Fibroblast of skin of back (primary cell): ENCODE measurements at places on chromosomes 4 and X.

GRCh38 chrX:110504947-110505346, 146.3 kb downstream of the RTL9 start:
- no peak for DNase-seq

DNA sequence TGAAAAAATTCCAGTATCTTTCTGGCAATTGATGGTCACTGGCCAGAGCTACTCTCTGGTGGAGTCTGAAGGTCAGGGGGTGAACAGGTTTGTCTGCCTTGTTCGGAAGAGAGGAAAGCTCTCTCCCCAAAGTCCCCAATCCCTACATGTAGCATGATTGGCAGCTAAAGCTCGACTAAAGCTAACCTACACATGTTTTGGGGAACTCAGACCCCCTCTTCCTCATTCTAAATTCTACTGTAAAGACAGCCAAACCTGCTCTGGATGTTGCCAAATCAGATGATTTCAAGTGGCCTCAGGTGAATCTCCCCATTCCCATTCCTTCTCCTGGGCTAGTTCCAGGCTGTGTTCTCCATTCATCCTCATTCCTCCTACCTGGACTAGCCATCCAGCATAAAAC, 84.1 kb downstream of the MSN start:
- DNase-seq: no peak

DNA sequence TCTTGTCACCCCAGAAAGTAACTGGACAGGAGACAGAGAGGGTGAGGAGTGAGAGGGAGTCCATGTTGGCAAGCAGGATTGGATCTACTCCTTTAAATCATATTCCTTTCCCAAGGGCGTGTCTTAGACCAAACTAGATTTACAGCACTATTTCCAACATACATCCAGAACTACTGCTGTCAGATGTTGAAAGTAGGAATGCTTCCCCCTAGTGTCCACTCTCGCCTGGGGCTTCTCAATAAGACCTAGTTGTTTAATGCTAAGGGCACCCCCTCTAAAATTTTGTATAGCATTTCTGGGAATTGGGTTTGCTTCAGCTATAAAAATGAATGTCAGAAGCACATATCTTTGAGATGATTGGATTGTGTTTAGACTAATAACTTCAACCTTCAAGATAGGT, 13.3 kb downstream of the OFD1 start:
- DNase-seq: peak; percentile 60

- DNase-seq: no peak
Observed at GRCh38 chrX:93428497-93428896, 244.9 kb downstream of the NAP1L3 start.

GRCh38 chr4:52915730-52916300, 53.7 kb downstream of the RASL11B start:
- DNase-seq: no peak

GRCh38 chr4:118994030-118994429, 105.4 kb downstream of the SYNPO2 start:
- no peak for DNase-seq

DNA sequence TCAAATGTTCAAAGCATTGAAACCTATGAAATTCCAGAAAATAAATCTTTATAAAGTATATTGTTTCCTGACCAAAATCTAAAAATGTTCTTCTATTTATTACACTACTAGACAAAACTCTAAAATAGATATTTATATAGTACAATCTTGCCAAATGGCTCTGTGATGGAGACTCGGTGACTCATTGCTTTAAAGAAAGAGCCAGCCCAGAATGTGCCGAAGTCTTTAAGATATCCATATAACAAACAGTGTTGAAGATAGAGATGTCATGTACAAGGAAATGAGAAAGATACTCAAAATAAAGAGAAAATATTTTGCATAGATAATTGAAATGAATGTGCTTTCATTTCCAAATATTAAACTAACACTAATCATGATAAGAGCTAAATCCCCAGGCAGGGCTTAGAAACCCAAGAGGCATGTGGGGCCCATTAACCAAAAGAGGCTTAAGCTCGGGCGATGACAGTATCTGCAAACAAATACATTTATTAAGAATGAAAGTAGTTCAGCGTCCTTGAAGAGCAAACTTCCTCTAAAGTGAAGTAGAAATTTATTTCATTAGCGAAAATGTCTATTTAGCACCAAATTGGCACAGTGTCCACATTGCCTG, 102.1 kb upstream of the FAM9B start:
- DNase-seq: peak; percentile 52

- no peak for DNase-seq
Observed at GRCh38 chrX:65688403-65688871, 21.0 kb downstream of the MSN start.

DNA sequence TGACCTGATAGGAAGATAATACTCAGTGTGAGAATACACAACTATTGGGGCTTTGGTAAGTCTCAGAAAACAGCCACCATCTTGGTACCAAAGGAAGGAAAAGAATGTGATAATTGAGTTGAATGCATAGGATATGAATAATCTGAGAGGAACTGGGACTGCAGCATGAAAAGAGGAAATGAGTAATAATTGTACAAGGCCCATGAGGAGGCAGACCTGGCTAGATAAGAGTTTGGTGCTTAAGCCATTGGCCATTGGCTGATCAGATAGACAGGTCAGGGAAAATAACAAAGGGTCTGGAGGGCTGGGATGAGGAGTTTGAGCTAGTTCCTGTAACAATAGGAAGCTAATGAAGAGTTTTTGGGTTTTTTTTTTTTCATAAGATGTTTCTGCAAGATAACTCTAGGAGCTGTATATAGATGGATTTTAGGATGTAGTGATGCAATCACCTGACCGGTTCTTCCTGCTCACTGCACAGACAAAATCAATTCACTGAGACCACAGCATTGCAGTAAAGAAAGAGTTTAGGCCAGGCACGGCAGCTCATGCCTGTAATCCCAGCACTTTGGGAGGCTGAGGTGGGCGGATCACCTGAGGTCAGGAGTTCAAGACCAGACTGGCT, 5.3 kb upstream of the TRMT2B start:
- peak; percentile 76 for DNase-seq

DNA sequence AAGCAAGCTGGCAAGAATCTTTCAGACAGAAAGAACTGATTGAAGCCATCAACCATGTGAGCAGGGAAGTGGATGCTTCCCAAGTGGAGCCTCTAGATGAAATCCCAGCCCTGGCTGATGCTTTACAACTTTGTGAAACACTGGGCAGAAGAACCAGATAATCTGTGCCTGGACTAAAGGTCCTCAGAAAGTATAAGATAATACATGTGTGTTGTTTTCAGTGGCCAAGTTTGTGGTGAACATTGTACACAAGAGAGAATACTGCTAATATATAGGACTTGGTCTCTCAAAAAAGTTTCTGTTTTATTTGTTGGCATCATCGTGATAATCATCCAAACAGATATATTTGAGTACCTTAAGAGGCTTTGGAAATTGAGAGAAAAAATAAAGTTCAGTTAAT, 1367.8 kb upstream of the IGFBP7 start:
- DNase-seq: no peak
